ENCODE measurements at places on chromosomes 1 and 21.
A peak's percentile ranks its signal among the peaks of the same experiment; 100 is the strongest.

- DNase-seq, result no peak
Measured at GRCh38 chr1:97727029-97727428, 193.8 kb downstream of the DPYD start.

GRCh38 chr21:43611598-43612369, 47.5 kb downstream of the HSF2BP start:
- DNase-seq, result peak; percentile 37

DNA sequence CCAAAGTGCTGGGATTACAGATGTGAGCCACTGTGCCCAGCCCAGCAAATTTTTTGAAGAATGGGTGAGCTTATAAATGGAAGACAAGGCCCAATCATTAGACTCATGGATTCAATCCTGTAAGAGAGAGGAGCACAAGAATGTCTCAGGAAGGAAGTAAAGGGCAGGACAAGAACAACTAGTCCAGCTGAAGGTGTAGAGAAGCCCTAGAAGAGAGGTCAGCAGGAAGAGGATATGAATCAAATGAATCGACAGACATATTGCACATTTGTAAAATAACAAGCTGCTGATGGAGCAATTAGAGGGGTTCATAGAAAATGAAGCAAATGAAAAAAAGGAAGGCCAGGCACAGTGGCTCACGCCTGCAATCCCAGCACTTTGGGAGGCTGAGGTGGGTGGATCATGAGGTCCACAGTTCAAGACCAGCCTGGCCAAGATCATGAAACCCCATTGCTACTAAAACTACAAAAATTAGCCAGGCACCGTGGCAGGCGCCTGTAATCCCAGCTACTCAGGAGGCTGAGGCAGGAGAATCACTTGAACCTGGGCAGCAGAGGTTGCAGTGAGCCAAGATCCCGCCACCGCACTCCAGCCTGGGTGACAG, 74.9 kb downstream of the MIS18A start:
- DNase-seq, result no peak

DNA sequence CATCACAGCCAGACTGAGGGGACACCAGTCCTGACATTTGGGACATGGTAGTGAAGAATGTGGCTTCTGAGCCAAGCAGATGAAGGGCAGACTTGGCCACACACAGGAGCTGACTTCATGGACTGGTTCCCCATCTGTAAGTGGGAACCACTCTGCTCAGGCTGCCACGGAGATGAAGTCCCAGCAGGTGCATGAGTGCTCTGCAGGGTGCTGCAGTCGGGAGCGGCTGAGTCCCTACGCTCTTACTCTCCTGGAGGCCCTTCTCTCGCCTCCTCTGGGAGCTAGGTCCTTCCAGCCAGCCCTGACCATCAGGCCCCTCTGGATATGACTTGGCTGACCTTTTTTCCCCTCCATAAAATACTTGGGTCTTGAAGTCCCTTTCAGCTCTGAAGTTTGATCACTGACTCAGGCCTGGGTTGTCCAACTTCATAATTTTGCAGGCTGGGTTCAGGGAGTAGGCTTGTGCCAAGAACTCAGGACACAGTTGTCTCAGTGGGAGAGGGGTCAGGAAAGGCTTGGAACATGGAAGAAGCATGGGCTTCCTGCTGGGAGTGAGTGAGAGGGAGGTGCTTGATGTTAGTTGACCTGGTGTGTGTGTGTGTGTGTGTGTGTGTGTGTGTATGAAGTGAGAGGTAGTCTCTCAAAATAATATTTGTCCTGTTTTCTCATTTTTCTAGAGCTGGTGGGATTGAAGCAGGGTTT, 21.0 kb upstream of the EPS8L3 start:
- no peak for DNase-seq

DNA sequence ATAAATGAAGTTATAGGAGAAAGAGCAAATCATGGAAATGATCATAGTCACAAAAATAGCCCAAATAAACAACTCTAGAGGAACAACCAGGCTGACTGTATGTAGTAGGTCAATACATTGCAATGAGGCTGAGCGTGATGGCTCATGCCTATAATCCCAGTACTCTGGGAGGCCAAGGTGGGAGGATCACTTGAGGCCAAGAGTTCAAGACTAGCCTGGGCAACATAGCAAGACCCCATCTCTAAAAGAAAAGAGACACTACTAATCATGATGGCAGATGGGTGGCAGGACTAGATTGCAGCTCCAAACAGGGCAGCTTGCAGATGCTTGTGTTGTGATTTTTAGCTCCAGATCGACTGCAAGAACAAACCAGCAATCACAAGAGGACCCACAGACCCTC, 27.6 kb downstream of the NDC1 start:
- no peak for DNase-seq

GRCh38 chr1:219518168-219518906, 94.6 kb downstream of the ZC3H11B start:
- DNase-seq, result no peak

DNA sequence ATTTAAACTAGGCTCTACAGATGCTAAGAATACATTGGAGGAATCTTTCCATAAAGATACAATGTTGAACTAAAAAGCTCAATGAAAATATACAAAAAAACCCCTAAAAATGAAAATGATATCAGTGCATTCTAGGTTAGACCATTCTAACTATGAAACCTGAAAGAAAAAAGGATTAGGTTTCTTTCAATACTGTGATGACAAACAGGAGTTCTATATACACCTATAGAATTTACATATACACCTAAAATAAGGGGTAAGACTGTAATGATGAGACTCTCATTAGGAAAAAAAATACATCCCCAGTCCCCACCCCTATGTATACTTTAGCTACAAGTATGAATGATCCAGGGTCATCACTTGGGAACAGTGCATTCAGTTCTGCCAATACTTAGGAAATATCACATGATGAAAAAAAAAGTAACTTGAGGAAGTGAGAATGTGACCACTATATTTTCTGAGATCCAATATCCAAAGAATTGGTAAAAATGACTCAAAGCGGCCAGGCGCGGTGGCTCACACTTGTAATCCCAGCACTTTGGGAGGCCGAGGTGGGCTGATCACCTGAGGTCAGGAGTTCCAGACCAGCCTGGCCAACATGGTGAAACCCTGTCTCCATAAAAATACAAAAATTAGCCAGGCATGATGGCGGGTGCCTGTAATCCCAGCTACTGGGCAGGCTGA, 26.3 kb downstream of the SELENOF start:
- DNase-seq, result no peak

GRCh38 chr1:247111700-247112478, 7.7 kb upstream of the ZNF669 start:
- DNase-seq, result peak; percentile 10

DNA sequence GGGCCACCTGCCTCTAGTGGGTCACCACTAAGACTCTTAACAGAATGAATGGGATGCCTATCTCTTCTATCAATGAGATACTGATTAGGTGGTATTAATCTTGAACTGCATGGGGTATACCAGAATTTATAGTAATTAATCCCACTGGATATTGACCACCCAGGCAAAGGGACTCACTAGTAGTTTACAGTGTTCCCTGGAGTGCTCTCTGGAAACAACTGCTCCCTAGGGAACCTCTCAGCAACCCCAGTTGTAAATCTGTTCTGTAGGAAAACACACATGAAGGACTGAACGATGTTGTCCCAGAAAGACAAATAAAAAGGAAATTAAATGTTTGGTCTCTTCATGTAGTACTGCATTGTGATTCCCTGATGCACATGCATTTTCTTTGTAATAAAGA, 430.5 kb downstream of the HLX start:
- no peak for DNase-seq

GRCh38 chr1:76730027-76730426, 137.3 kb upstream of the ST6GALNAC5 start:
- no peak for DNase-seq

GRCh38 chr21:42612390-42612789, 41.0 kb upstream of the PDE9A start:
- no peak for DNase-seq

DNA sequence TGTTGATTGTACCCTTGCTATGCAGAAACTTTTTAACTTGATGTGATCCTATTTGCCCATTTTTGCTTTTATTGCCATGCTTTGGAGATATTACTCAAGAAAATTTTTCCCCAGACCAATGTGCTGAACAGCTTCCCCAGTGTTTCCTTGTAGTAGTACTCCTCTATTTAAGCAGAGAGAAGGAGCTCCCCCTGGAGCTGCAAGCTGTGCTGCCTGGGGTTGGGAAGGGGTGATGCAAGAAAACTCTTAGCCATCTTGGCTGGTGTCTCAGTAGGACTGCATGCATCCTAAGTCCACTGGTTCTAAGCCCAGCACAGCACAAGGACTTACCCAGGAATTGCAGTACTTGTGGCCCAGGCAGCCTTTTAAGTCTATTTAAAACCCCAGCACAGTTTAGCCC, 121.6 kb downstream of the NTMT2 start:
- DNase-seq, result no peak

- peak; percentile 82 for DNase-seq
Measured at GRCh38 chr1:36099681-36100341, 11.1 kb downstream of the ADPRS start.

GRCh38 chr21:29091033-29091432, 17.6 kb upstream of the CCT8 start:
- no peak for DNase-seq

DNA sequence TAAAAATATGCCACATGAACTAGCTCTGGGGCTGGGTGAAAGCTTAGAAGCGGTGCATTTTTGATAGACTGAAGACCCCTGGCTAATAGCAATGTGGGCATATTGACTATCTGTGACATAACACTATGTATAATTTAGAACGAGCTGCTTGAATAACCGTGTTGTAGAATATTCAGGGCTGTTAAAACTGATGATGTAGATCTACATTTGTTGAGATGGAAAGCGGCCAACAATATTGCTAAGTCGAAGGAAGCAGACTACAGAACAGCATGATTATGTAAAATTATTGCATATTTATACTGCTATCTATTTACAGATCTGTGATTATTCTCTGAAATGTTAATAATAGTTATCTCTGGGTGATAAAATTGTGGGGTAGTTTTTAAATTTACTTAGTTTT, 41.1 kb upstream of the BCL10 start:
- DNase-seq, result no peak

GRCh38 chr1:28317014-28317413, 11.8 kb upstream of the MED18 start:
- DNase-seq, result no peak

DNA sequence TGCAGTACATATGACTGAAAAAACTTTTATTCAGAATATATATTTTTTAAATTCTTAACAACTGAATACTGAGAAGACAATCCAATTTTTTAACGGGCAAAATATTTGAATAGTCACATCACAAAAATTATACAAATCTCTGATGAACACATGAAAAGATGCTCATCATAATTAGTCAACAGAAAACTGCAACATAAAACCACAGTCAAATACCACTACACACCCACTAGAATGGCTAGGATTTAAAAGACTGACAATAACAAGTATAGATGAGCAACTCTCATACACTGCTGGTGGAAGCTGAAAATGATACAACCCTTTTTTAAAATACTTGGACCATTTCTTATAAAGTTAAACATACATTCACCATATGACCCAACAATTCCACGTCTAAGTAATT, 87.7 kb upstream of the TNFSF4 start:
- DNase-seq, result no peak

- no peak for DNase-seq
Measured at GRCh38 chr1:30147188-30147587, 576.2 kb downstream of the MATN1 start.

GRCh38 chr1:109091078-109091838, 694 bp downstream of the TMEM167B start:
- DNase-seq, result no peak

DNA sequence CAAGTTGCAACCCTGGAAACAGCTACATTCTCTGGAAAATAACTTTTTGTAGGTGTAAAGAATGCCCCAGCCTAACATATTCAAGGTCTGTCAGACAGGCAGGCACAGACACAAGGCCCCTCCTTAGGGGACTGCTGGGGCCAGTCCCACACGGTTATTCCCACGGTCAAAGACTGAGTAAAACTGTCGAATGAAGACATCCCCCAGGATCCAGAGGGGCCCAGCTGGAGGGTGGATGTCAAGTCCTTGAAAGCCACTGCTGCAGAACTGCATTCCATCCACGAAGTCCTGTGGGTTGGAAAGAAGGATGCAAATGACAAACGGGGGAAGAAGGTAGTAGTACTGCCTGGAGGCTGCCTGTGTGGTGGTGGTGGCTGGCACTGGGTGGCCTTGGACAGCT, 6.9 kb upstream of the RAB7B start:
- DNase-seq, result no peak

DNA sequence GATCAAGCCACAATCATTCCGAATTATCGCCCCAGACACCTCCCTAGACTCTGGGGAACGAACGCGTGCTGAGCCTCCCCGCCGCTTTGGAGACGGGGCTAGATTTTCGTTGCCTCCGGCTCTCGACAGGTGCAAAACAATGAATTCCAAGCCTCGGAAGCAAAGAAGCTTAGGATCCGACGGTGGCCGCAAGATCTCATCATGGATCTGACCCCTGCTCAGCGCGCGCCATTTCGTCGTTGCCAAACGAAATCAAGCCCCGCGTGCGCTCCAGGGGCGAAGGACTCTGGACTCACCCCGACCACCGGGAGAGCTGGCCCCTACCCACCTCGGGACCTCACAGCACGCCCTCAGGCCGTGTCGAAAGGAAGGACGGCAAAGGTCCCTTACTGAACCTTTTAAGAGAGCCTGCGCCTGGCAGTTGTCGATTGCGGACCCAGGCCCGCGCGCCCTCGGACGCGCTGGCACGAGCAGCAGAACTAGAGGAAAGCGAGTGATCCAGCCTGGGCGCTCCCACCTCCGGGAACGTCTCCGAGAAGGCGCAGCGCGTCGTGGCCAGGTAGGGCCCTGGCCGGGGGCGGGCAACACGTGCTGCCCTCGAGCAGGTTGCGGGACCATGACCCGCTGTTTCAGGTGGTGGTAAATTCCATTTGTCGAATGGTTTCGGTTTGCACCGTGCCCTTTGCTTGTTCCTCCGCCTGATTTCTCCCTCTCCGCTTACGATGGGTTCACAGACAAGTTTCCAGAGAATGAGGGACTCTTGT, 1.6 kb upstream of the RUNX3 start:
- DNase-seq, result no peak

GRCh38 chr1:156500543-156500792, at the start of gene MEF2D:
Gene MEF2D, minus strand, starts transcription at chr1:156500775. Its CDS starts 17,483 bp downstream, at chr1:156483292.
- no peak for DNase-seq

GRCh38 chr1:163035446-163036249, 33.5 kb upstream of the RGS4 start:
- no peak for DNase-seq

DNA sequence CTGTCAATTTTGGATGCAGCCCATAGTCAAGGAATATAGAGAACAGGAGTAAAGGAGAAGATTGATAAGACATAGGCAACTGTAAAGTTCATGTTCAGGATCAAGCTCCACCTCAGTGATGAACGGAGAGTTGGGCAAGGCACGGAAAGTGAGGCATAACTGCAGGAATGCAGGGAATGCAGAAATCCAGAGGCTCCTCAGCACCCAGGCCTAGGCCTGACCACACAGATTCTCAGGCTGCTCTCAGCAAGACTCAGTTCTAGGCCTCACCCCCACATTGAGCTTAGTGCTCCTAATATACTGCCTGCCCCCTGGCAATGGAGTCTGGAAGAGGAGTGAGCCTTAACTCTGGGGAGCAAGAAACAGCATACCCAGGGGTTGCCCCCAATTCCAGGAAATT, 36.3 kb upstream of the S1PR1 start:
- no peak for DNase-seq

- no peak for DNase-seq
Measured at GRCh38 chr21:45418301-45419071, 13.5 kb downstream of the COL18A1 start.

- no peak for DNase-seq
Measured at GRCh38 chr1:63921359-63921758, 147.5 kb downstream of the ROR1 start.
